ENCODE measurements at places on chromosomes 6 and 20. TPM values are rescaled to one million over a fixed set of nuclear protein-coding genes. Genes with fewer than 3 reads are reported as not detected.

Gene AMD1
- 60.7 TPM for total RNA-seq

Gene BPIFB4
- total RNA-seq, result not detected

Gene BMP2
- total RNA-seq, result not detected

Gene ADGB
- not detected for total RNA-seq

Gene HLA-DRB5
- total RNA-seq, result 3.7 TPM

Gene NT5E
- total RNA-seq, result 1.4 TPM

Gene RBBP9
- 14.2 TPM for total RNA-seq

Gene PRL
- not detected for total RNA-seq

Gene OR2J3
- total RNA-seq, result not detected

Gene RIMS4
- not detected for total RNA-seq

Gene DPPA5
- not detected for total RNA-seq

Measured in activated naive CD4-positive, alpha-beta T cell treated with anti-CD3 and anti-CD28 coated beads, Interleukin-2, amount 10 ng/mL, durations not matched to agents 5 hours and 36 hours (primary cell).